ENCODE measurements at places on chromosomes 2 and 18.

DNA sequence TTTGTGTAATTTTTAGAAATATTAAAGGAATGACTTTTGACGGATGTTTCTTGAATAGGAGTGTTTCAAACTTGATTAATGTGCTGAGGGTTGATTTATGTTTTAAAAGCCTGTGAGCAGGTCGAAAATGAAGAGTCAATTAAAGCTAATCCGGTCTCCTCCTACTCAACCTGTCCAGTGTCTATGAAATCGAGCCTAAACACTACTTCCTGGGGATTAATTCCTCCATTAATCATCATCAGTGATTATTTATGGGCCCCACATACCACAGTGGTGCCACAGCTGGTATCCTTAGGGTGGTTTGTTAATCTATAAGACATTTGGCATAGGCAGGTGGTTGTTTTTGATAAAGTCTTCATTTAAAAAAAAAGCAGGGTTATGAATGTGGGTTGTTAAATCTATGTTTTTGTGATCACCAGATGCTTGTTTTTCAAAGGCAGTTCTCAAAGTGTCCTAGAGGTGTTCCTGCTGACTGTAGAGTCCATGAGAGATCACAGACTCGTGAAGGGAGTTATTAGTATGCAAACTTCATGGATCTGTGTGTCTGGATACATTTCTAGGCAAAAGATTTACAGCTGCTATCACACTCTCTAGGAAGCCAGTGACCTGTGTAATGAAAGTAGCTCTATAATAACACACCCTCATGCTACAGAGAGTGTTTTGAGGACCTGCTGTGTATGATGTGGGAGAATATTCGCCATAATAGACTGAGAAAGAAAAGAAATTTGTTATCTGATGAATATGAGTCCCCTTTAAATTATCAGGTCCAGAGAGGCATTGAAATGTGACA lies 308.6 kb downstream of the AKAIN1 start:
- DNase-seq = no peak

DNA sequence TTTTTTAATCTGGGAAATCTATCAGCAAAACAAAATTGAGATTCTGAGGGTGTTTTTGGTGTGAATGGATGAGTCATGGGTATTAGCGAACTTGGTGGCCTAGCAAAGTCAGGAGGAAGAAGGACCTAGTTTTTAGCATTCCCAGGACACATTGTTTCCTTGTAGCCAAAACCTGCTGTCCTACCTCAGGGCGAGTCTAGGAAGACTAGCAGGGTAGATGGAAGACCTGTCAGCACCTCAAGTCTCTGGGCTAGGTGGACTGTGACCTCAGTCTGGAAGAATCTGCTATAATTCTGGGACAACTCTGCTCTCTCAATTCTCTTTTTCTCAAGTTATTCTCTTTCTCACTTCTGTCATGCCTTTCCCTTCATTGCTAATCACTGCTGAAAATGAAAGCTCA lies 1399.3 kb upstream of the LRRTM1 start:
- DNase-seq = no peak

GRCh38 chr2:60359569-60359968 lies 193.9 kb downstream of the BCL11A start:
- no peak for DNase-seq

DNA sequence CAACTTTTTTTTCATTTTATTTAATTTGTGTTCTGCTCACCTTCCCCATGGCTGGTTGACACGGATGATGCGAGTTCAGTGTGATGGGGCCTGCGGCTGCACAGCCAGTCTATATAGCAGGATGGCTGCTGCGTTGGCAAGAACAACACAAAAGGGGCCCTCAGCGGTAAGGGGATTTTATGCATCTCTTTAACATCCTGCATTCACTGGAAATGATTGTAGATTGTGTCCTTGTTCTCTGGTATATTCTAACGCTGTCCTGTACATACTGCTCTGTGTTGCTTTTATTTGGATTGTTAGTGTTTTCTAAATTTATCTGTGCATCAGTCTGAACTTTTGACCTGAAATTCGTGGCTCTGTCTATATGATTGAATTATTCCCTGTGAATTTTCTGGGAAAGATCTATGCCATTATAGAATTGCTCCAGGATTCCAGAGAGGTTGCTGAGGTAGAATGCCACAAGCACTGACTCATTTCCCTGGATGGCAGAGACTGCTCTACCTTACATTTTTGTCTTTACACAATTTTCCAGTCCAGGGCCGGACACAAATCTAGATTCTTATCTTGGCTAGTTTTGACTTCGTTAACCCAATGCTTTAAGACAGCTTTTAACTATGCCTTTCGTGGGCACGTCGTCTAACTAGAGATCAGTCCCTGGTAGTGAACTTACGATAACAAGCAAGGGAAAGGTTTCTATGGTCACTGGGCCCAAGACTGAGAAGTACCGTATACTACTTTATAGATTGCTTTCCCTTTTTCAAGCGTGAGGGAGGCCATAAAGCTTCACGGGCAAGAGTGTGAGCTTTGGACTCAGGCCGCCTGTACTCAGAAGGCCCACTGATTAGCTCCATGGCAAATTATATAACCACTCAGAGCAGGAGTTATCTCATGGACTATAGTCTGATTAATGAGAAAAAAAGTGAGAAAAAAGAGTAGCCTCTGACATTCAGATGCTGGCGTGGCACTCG lies at the start of gene CRYGC:
Gene CRYGC (minus strand): TSS at position 85 of the 968 bp plus-strand sequence. CDS start 36 bp downstream, at position 49.
- DNase-seq = no peak

- peak; percentile 69 for DNase-seq
Observed at GRCh38 chr2:167127135-167127534, 238.9 kb downstream of the XIRP2 start.

- DNase-seq = no peak
Observed at GRCh38 chr2:104664672-104665071, 189.2 kb upstream of the POU3F3 start.

GRCh38 chr2:8669157-8669817 lies 12.6 kb upstream of the ID2 start:
- peak; percentile 60 for DNase-seq

DNA sequence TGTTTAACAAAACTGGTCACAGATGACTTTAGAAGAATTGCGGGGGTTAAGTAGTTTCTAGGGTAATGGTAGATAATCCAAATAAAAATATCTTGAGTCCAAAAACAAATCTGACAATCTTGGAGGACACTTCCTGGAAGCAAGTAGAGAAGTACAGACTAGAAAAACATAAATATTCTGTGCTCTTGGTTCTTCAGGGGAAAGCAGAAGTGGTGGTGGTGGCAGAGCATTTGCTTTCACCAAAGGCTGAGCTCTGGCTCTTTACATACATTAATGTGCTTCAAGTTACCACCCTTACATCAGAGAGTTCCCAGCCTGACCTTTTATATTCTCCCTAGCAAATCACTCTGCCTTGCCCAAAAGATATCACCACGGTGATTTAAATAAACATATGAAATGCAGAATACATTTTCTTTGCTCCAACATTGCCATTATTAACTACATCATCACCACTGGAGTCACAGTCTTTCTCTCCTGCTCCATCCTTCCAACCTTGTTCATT lies 15.3 kb downstream of the PDE11A start:
- DNase-seq = no peak

GRCh38 chr2:44233450-44234128 lies 41.7 kb upstream of the SLC3A1 start:
- peak; percentile 56 for DNase-seq
